ENCODE measurements at places on chromosomes 2 and 18.

GRCh38 chr2:182952741-182953450, 85.4 kb downstream of the NCKAP1 start:
- peak; percentile 21 for DNase-seq

DNA sequence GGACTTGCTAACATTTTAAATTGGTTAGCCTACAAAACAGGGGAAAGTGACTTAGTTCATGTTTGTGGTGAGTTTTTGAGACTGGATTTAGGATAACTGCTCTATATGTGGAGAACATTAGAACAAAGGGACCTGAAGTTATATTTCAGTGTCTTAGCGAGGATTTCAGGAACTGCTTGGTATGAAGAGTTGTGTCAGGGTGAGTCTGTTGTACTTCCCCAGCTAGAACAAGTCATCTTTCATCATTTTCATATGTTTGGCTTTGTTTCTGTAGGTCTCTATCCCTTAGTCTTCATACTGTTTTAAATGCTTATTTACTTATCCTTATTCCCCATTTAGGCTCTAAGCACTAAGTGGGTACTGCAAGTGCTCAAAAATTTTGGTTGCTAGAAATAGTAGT, 41.9 kb downstream of the KCMF1 start:
- DNase-seq: no peak

DNA sequence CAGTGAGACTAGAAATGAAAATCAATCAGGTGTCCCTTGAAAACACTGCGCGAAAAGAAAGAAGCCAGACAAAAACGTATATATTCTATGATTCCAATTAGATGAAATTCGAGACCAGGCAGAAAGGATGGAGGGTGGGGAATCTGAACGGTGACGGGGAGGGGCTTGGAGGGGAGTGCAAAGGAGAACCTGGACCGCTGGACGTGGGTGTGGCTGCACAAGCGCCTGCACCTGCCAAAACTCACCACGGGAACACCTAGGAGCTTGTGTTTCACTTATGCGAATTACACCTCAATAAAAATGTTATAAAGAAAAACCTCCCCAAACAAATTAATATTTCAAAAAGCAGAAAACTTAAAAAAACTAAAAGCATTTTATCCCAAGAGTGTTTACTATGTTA, 21.9 kb downstream of the THAP4 start:
- no peak for DNase-seq

DNA sequence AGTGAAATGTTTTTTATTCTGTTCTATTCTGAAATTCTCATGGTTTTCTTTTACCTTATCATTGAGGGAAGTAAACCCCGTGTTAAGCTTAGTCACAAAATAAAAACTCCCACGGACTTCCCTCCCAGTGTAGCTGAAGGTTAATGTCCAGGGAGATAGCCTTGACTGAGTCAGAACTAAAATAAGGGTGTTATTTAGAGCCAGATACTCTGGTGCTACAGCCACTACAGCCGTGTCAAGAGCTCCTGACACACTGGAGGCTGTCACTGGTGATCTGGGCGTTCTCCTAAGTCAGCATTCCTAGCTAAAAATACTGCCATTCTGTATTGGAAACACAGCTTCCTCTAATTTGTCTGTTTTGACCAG, 82.0 kb upstream of the RANBP2 start:
- DNase-seq: peak; percentile 86

Measured in kidney tubule cell (primary cell).